Mucosa of gallbladder (tissue), 1 donor: ENCODE measurements at places on chromosomes 13 and 19. TPM values are rescaled to one million over a fixed set of nuclear protein-coding genes. Genes with fewer than 3 reads are reported as not detected.

SHC2 gene
- 139 TPM for total RNA-seq

ZNF90 gene
- total RNA-seq, result 3.9 TPM

ACER1 gene
- total RNA-seq, result 0.14 TPM

LILRB4 gene
- 16.4 TPM for total RNA-seq

THSD1 gene
- 2.9 TPM for total RNA-seq

SBNO2 gene
- 64.1 TPM for total RNA-seq

ATP7B gene
- total RNA-seq, result 54.9 TPM

CABP5 gene
- total RNA-seq, result not detected

S1PR5 gene
- total RNA-seq, result 0.20 TPM

ZIK1 gene
- total RNA-seq, result 7.6 TPM

TYK2 gene
- total RNA-seq, result 142 TPM

LILRA2 gene
- 5.8 TPM for total RNA-seq

SMIM44 gene
- 3.7 TPM for total RNA-seq

TEKTIP1 gene
- 10.3 TPM for total RNA-seq

INSR gene
- total RNA-seq, result 90.7 TPM

GRCh38 chr19:34651747-34652146, 25.2 kb downstream of the SCGB2B2 start:
- no peak for DNase-seq

DNA sequence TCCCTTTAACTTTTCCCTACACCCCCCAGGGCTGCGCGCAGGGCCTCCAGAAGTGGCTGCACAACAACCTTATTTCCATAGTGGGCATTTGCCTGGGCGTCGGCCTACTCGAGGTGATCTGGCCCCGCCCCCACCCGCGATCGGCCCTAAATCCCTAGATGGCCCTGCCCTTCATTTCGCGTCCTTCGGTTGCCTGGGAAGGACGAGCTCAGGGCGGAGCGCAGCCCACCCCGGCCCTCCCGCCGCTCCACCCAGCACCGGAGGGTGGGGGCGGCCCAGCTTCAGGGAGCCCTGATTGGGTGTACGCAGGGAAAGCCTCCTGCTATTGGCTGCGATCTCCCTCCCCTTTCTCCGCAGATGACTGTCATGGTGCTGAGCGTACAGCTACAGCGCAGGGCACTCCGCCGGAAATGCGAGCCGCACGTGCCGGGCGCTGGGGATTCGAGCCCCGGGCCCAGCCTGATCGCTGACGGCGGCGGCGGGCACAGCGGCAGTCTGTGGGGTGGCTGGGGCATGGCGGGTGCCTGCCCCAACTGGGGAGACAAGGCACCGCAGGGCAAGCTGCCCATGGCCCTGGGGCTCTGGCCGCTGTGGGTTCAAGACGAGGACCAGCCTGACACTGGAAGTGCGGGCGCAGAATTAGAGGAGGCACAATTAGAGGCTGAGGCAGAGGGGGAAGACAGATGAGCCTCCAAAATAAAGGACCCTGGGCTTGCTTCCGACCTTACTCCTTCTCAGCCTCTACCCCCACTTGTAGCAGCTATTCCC, 4.3 kb downstream of the CD37 start:
- peak; percentile 90 for DNase-seq

- no peak for DNase-seq
Observed at GRCh38 chr13:66951426-66951825, 278.7 kb downstream of the PCDH9 start.

GRCh38 chr13:76812206-76812897, 73.9 kb downstream of the KCTD12 start:
- DNase-seq, result peak; percentile 51

DNA sequence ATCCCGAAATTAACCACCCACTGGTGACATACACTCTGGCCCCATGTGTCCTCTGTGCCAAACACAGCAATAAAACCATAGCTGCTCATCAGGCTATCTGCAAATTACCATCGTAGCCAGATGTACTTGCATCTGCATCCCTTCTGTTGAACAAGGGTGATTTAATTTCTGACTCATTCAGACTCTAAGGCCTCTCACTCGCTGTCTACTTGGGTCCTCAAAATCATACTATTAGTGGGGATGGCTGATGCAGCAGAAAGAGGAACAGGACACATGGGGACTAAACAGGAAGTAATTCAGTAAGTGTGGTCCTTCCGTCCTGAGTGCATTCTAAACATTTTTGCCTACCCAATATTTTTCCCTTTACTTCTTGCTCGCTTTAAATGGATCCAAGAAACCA, 2275.0 kb upstream of the PCDH20 start:
- no peak for DNase-seq

DNA sequence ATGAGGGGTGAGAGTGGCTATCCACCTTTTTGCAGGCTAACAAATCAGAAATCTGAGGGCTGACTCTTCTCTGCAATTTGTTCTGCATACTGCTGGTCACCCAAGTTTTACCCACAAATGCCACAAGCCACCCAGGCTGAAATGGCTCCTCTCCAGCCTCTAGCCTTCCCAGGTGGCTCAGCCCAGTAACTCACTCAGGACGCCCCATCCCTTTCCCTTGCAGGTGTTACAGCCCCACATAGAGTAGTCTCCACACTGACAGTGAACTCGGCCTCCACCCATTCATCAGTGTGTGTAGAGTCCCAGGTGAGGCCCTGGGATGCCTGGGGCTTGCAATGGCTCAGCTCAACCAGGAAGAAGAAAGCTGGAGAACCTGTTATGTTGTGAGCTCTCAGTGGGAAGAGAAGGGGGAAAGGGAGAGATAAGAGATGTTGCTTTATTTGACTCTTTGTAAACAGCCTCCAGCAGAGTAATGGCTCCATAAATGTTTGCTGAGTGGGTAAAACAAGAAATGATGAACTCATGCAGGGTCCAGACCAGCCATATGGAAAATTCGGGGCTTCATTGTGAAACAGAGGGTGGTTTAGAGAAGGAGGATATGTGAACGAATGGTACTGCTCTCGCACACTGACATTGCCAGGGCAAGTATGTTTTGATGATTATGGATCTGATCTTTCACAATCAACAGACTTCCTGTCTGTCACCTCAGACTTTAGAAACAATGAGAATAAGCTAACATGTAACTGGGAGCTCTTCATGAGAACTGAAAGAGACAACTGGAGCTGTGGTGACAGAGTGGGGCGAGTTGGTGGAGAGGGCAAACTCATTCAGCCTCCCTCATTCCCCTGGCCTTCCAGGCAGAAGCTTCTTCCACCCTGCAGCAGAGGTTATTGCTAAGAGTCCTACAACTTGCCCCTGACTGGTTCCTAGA, 74.2 kb upstream of the RFC3 start:
- no peak for DNase-seq

- peak; percentile 92 for DNase-seq
Observed at GRCh38 chr19:15934332-15935078, at the start of gene CYP4F11. Gene CYP4F11, minus strand, starts transcription at chr19:15934529. Its CDS starts 121 bp downstream, at chr19:15934408.

DNA sequence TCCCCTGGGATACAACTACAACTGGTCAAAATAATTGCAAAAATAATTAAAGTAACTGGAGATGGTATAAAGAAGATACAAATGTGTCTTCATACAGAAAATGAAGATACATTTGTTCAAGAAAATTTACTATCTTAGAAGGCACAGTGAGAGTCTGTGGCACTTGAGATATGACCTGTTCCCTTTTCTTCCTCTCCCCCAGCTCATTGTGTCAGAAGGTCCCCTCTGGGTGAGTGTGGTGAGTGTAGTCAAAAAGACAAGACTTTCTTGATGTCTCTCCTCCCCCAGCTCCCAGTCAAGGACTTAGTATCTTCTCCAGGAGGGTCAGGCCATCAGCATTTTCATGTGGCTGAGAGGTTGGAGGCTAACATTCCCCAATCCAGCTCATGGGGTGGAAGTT, 51.7 kb downstream of the EDNRB start:
- no peak for DNase-seq

DNA sequence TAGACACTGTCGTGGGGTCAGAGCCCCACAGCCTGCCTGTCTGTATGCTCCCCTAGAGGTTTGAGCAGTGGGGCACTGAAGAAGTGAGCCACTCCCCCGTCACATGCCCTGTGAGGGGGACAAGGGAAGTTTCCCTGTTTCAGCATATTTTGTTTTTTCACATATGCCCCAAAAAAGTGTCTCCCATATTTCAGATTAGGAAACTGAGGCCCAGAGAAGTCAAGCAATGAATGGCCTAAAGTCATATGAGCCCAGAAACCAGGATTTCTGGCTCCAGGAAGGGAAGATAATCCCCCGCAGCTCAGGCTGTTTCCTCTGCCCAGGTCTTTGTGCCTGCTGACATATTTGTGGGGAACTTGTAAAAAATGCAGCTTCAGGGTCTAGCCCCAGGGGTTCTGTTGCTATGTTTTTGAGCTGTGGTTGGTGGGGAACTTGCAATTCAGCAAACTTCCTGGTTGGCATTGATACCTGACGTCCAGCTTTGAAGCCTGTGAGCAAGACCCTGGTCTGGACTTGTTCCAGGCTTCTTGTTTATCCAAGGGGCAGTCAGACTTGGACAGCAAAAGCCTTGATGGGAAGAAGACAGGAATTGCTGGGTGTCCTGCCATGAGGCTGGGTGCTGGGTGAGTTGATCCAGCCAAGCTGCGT, 9.5 kb downstream of the RASL11A start:
- DNase-seq, result no peak

- DNase-seq, result peak; percentile 46
Observed at GRCh38 chr13:75788481-75788981, 152.4 kb downstream of the LMO7 start.

DNA sequence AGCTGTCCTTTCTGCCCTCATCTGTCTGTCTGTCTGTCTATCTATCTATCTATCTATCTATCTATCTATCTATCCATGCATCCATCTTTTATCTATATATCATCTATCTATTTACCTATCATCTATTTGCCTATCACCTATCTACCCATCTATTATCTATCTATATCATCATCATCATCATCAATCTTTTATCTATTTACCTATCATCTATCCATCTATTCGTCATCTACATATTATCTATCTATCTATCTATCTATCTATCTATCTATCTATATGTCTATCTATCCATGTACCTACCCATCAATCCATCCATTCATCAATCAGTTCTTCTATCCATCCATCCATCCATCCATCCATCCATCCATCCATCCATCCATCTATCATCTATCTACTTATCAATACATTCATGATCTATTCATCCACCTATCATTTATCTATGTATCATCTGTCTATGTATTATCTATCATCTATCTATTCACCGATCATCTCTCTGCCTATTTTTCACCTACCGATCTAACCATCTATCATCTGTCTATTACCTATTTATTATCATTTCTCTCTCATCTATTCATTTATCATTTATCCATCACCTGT, 49.2 kb upstream of the ADGRE1 start:
- no peak for DNase-seq

GRCh38 chr19:14198384-14199376, 7.3 kb downstream of the ADGRL1 start:
- DNase-seq, result no peak

DNA sequence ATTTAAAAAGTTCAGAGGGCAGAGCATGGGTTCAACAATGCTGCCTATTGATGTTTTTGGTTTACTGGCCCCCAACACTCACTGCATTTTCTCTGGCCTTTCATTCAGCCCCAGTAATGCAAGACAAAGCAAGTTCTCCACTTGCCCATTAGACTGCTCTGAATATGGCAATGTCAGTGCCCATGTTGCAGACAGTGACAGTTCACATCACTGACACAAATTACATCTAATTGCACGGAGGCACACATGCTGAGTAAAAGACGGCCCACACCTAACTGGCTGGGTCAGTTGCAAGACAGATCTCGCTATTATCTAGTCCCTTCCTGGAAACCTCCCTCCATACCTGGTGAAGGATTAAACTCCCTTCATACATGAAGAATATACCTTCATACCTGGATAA, 54.0 kb downstream of the ENOX1 start:
- no peak for DNase-seq

DNA sequence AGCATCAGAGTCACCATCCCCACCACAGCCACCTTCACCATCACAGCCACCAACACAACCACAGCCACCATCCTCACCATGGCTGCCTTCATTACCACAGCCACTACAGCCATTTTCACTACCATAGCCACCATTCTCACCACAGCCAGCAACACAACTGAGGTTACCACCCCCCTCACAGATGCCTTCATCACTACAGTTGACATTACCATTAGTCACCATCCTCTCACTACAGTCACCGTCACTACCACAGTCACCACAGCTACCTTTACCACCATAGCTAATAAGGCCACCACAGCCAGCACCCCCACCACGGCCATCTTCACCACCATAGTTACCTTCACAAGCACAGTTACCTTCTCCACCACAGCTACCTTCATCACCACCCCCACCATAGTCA, 269.6 kb downstream of the DNAJC15 start:
- DNase-seq, result no peak

DNA sequence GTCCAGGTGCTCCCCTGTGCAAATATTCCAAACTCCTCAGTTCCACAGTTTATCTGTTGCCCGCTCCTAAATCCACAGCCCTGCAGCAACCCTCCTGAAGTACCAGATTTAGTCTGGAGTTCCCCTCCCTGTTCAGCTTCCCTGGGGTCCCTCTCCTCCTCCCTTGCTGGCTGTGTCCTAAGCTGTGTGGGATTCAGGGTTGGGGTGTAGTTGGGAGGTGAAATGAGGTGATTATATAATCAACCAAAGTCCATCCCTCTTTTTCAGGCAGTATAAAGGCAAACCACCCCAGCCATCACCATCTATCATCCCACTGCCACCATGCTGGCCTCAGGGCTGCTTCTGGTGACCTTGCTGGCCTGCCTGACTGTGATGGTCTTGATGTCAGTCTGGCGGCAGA, at the start of gene CYP2A13:
Gene CYP2A13 (plus strand): TSS at position 301 of the 400 bp plus-strand sequence. CDS start 21 bp downstream, at position 322.
- DNase-seq, result no peak

DNA sequence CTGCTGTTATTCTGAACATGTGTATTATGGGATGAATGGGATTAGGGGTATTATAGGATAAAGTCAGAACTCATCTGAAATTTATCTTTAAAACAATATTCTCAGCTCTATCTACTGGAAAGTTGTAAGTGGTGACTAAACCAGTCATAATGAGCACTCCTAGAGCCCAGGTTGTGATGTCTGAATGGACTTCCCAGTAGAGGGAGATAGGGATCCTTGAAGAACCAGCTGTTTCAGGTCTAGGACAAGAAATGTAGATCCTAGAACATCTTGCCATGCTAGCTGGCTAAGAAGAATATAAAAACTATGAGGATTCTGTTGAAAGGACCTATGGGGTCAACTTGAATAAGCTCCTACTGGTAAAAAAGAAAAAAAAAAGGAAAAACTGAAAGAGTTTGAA, 310.8 kb downstream of the SLC7A1 start:
- DNase-seq, result no peak
